ENCODE measurements at places on chromosomes 11 and 22.

- no peak for DNase-seq
These were observed 45.6 kb downstream of the BCR start for GRCh38 chr22:23225724-23226496.

- DNase-seq = no peak
These were observed 526 bp downstream of the C1QTNF6 start for GRCh38 chr22:37187552-37187890.

- no peak for DNase-seq
These were observed 27.4 kb downstream of the RCN1 start for GRCh38 chr11:32118025-32118974.

- no peak for DNase-seq
These were observed 29.3 kb upstream of the TCF20 start for GRCh38 chr22:42299586-42300258.

- no peak for DNase-seq
These were observed 356 bp downstream of the TYMP start for GRCh38 chr22:50529416-50529896.

GRCh38 chr11:64419257-64419790 is 60.4 kb downstream of the RPS6KA4 start:
- DNase-seq = no peak

- DNase-seq = no peak
These were observed 5.8 kb upstream of the BRD1 start for GRCh38 chr22:49833340-49834007.

- DNase-seq = no peak
These were observed 16.4 kb upstream of the PLET1 start for GRCh38 chr11:112277029-112277428.

Measured in head of caudate nucleus (tissue), 42 donors.